ENCODE measurements at places on chromosomes 7 and 10. TPM values are rescaled to one million over a fixed set of nuclear protein-coding genes. Genes with fewer than 3 reads are reported as not detected.

DNA sequence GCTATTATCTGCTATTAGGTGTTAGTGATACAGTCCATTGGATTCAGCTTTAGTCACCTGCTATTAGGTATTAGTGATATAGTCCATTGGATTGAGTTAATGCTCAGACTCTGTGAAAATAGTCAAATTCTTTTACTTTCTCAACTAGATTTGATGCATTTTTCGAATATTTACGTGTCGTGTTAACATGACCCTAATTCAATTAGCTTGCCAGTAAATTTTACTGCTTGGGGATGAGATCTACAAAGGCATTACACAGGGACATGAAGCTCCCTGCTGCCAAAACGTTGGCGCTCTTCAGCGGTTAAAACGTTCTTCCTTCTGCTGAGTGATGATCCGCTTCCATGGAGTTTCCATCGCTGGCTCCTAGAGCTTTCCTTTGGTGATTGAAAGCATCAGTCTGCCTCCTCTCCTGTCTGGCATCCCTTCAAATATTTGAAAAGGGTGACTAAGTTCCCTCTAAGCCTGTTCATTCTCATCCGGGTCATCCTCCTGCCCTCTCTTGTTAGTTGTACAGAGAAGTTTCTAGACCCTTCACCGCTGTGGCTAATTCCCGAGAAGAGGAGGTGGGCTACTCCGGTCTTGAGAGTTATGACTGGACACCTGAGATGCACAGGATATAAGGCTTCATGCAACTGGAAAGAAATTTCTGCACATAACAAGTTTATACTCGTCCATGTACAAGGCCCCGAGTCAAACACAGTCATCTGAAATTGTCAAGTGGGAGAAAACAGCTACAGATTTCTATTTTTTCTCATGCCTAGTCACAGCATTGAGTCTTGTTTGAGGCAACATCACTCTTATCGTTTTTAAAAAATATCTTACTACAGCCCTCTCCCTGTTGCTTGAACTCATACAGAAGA lies 254.0 kb downstream of the KLF6 start:
- DNase-seq, result no peak

DNA sequence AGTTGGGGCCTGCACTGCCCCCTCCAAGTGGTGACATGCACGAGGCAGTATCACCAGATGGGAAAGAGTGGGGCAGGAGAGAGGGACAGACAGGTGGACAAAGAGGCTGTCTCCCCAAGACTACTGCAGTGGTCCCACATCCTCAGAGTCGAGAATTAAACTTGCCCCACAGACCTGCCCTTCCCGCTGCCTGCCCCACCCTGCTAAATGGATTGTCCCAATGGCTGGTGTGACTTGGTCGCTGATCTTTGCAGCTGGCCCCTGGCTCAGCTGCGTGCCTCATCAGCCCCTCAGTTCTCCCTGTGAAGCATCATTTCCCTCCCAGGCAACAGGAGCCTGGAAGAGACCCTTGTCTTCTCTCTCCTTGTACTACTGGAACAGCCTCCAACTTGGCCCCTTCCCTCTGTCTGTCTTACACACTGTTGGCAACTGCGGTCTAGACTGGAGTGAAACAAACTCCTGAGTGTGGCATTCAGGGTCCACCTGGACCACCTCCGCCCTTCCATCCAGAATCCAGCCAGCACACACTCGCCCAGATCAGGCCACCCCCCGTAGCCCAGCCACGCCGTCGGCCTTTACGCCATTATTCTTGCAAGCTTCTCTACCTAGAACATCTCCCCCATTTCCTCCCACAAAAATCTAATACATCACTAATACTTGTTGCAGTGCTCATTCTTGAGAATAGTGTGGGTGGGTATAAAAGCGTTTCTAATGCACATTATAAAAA lies 275.1 kb downstream of the CELF2 start:
- no peak for DNase-seq

DNA sequence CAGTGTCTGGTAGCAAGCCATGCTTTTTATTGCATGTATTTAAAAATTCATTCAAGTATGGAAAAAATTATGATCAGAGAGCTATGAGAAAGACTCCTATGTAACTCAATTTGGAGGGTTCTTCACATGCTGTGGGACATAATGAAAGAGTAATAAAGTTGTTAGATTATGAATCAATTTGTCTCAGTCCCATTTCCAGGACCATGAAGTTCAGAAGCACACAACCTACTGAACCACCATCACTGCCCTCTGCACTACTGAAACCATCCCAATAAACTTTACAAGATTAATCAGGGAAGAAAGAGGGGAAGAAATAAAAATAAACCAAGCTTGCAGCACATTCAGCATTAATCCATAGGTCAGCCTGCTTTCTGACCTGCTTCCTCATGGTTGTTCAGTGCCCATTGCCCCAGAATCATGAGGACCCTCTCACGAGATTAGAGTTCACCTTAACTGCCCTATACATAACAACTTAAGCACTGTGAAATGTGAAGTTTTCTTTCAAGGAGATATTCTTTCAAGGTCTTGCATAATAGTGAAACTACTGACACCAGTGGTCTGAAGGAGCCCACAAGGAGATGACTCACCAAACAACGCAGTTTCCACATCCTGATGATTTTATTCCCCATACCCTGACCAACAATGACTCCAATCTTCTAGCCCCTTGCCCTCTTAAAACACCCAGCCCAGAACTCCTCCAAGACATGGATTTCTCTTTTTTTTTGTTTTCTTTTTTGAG lies 171.5 kb upstream of the ADCY1 start:
- DNase-seq, result peak; percentile 55

- DNase-seq, result peak; percentile 45
Measured at GRCh38 chr7:158821171-158822031, 7.9 kb downstream of the ESYT2 start.

- no peak for DNase-seq
Measured at GRCh38 chr10:9853405-9854355, 1164.0 kb upstream of the CELF2 start.

DNA sequence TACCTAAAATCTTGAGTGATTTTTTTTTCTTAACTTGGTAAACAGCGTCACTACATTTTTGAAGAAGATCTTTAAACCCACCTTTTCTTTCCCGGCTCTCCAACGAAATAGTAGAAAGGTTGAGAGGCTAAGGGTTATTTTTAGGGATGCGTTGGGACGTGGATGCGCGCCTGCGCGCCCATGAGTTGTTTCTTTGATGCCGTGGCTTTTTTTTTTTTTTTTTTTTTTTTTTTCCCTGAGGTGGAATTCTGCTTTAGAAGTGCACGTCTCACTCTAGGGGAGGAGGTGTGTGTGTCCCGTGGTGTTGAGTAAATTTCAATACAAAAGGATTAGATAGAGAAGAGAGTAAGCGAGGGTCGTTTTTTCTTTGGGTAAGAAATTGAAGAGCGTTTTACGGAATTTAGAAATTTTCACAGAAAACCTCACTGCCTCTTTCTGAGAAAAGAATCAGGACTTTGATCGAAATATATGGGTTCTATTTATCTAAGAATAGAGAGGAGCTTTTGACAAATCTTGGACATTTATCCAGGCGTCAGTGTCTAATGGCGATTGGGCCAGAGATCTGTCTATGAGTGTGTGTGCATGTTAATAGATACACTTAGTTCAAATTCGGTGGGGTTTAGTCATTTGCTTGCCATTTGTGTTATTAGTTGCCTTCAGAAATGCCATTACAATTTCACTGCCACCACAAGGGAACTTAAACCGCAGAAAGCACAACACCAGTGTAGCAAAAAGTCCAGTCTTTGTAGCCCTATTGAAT lies 1.2 kb upstream of the SP8 start:
- DNase-seq, result no peak

GRCh38 chr10:15738270-15738925 lies 18.7 kb upstream of the ITGA8 start:
- DNase-seq, result no peak

DNA sequence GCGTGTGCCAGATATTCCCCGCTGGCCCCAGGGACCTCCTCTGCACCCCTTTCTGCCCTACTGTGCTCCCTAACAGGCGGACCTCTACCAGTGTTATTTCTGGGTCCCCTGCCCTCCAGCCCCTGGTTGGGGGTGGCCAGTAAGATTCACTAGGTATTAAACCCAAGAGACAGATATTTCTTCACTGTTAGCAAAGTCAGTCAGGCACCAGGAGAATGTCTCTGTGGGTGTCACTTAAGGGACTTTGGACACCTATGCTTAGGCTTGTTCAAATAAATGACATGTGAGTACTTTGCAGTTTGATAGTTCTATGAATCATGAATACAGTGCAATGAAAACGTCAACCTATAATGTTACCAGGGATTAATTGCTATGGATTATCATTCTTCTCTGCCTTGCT lies 234.3 kb upstream of the IGFBP3 start:
- DNase-seq, result no peak

GRCh38 chr7:357531-358209 lies 67.7 kb downstream of the FOXL3 start:
- DNase-seq, result no peak

- DNase-seq, result peak; percentile 41
Measured at GRCh38 chr7:87058744-87059524, 520 bp downstream of the ELAPOR2 start.

- no peak for DNase-seq
Measured at GRCh38 chr10:68598978-68599770, 39.0 kb downstream of the TET1 start.

GRCh38 chr7:159114096-159114495 lies 30.6 kb downstream of the VIPR2 start:
- no peak for DNase-seq

GRCh38 chr10:21740989-21741388 lies 207.0 kb downstream of the MLLT10 start:
- no peak for DNase-seq

C10orf71 gene
- total RNA-seq, result not detected

CHCHD2 gene
- total RNA-seq, result 454 TPM

SCRN1 gene
- total RNA-seq, result 4.9 TPM

AGBL3 gene
- 2.4 TPM for total RNA-seq

C10orf67 gene
- 0.07 TPM for total RNA-seq

SEC23IP gene
- total RNA-seq, result 72.8 TPM

FZD1 gene
- not detected for total RNA-seq

CALN1 gene
- total RNA-seq, result not detected

WNT8B gene
- total RNA-seq, result 0.41 TPM

ACBD7 gene
- total RNA-seq, result 1.5 TPM
